Lung microvascular endothelial cell (primary cell): ENCODE measurements at places on chromosomes 11 and 22. TPM values are rescaled to one million over a fixed set of nuclear protein-coding genes. Genes with fewer than 3 reads are reported as not detected.
A peak's percentile ranks its signal among the peaks of the same experiment; 100 is the strongest.

MS4A6A gene
- 0.22 TPM in 1 of 2 replicates, not detected in the other for total RNA-seq

PSMA1 gene
- 130 and 168 TPM in 2 replicates for total RNA-seq

GPHA2 gene
- not detected in 2 replicates for total RNA-seq

SDHD gene
- total RNA-seq = 158 and 170 TPM in 2 replicates

DNA sequence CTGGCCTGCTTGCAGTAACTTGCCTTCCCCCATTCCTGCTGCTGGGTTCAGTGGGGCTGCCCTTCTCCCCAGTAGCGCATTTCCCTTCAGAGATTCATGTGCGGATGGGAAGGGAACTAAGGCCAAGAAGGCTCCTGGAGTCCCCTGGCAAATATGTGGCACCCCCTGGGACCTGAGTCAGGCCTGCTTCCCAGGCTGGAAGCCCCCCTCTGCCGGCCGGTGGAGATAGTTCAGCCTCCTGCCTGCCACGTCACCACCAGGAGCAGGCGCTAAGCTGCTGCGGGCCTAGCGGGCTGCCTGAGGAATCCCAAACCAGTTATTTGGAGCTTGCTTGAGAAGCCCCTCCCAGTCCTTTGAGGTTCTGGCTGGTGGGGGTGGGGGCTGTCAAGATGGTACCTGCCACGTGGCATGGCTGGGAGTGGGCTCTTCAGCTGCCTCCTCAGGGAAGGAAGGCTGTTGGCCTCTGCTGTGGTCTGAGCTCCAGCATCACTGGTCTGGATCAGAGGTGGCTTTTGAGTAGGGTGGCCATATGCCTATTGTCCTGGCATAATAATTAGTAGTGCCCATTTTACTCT lies 2.0 kb downstream of the SERPINH1 start:
- DNase-seq = peak; percentile 87

GRCh38 chr11:69511358-69512055 lies 30.0 kb downstream of the LINC01488 start:
- DNase-seq = peak; percentile 42

DNA sequence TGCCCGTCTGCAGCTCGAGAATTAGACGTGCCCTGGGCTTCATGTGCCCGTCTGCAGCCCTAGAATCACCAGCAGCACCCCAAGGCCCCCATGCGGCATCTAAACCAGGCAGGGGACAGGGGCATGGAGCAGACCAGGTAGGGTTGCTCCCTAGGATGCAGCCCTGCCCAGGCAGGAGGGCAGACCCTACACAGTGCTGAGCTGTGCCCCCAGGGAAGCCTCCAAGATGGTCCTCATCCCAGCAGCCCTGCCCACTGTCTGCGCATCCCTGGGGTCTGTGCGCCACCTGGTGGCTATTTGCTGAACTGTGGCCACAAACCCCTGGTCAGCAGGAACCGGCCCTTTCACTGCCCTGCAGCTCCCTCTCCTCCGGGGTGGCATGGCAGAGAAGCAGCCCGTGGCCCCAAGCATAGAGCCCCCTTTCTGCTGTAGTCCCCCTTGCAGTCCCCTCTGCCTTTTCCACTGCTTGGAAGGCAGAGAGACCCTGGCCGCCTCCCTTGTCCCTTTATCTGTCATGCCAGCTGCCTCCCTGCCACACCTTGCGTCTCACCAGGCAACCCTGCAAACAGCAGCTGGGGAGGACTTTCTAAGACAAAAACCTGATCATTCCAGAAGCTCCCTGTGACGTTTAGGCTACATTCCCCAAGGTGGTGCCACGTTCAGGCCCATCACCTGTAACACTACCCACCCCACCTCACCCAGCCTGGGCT lies 86.6 kb downstream of the KCNQ1 start:
- DNase-seq = peak; percentile 57

GRCh38 chr11:126723665-126724045 lies 276.9 kb downstream of the KIRREL3 start:
- no peak for DNase-seq

- peak; percentile 68 for DNase-seq
Observed at GRCh38 chr11:5476186-5476819, 12.2 kb upstream of the OR52D1 start.

DNA sequence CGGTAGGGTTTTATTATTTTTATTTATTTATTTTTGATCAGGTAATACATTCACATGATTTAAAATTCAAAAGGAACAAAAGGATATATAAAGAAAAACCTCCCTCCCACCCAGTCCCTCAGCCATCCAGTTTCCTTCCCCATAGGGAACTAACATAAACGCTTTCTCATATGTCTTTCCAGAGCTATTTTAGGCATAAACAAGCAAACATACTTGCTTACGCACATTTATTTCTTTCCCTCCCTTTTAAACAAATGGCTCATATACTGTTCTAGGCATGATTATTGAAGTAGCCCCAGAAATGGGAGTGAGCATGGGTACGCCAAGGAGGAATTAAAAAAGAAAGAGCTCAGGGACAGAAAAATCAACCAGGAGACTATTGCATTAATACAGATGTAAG lies 63.7 kb downstream of the LIF start:
- no peak for DNase-seq

DNA sequence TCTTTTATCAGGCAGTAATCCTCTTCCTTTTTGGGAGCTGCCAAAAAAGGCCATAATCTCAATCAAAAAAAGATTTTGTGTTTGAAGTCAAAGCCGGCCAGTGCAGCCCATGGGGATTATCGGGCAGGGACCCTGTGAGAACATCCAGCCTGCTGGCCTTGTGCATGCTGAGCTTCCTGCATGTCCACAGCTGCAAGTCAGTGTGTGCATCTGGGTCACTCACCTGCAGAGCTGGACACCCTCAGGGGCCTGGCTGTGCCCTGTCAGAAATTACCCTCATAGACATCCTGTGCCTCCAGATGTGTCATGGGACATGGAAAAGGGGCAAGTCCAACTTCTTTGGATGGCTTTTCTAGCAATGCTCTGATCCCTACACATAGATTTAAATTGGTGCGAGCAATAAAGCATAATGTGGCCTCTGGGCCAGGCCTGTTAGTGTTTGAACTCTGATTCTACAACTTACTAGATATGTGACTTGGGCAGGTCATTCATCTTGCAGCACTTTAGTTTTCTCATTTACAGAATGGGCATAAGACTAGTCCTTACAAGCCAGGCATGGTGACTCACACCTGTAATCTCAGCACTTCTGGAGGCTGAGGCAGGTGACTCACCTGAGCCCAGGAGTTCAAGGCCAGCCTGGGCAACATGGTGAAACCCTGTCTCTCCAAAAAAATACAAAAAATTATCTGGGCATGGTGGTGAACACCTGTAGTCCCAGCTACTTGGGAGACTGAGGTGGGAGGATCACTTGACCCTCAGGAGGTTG lies 81.6 kb upstream of the LARGE1 start:
- no peak for DNase-seq

DNA sequence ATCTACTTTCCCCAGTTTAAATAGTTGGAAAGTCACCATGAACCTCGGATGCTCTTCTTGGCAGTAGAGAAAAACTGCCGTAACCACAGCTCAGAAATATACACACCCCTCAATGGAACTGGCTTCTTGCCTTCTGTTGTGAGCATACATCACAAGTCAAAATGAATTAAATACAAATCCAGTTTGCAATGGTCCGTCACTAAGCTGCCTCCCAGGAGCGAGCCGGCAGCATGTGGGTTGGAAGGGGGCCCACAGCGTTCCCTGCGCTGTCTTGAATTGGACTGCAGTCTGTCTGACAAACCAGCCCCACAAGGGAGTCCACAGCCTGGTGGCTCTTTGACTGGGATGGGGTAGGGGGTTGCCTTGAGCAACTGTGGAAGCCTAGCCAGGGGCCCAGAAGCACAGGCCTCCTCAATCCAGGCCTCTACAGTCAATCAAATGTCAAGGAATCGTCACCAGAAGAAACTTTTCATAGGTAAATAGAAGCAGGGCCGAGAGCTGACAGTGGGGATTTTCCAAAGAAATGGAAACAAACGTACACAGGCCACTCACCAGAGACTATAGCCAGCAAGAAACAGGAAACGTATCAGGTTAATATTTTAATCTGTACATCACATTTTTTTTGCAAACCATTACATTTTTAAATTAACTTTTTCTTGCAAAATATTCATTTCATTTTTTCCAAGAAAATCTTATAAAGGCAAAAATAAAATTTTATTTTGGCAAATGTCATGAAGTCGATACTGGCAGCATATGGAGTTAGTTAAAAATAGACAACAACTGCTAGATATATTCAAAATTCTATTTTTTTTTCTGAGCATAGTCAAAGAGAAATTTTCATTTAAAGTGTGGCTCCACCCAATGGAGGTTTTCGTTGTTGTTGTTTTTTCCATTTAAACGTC lies 38.5 kb downstream of the C11orf58 start:
- DNase-seq = no peak

GRCh38 chr11:78217650-78218541 lies 29.2 kb downstream of the USP35 start:
- no peak for DNase-seq

- DNase-seq = no peak
Observed at GRCh38 chr11:17350455-17351171, 987 bp upstream of the NCR3LG1 start.

DNA sequence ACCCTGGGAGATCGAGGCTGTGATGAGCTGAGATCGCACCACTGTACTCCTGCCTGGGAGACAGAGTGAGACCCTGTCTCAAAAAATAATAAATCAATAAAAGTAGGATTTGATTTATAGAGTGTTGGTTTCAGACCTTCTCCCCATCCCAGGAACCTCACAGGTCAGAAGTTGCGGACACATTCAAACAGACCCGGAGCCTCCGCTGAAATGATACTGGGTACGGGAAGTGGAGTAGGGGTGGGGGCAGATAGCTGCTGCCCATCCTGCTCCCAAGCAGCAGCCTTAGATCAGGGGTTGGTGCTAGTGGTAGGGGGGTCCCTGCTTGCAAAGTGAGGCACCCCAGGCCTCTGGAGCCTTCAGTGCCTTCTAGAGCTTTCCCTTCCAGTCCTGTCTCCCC lies 7.8 kb downstream of the PRDM11 start:
- DNase-seq = no peak

DNA sequence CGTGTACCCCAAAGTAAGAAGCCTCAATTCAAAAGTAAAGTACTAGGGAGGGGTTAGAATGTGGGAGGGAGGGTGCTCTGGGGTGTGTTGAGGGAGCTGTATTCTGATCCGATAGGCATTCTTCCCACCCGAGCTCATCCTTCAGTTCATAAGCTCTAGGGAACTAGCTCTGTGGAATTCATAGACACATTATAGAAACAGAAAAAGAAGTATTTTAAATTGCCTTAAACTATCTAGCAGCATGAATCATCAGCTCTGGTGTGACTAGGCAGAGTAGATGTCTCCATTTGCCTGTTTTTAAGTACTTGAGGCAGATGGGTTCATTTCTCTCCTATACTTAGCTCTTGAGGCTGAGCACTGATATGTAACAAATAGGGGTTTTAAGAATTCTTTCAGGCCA lies 7.3 kb upstream of the SGSM3 start:
- DNase-seq = no peak

GRCh38 chr11:92123540-92123939 lies 101.1 kb upstream of the FAT3 start:
- DNase-seq = no peak

- no peak for DNase-seq
Observed at GRCh38 chr11:13376838-13377237, 86.2 kb downstream of the BTBD10 start.

- no peak for DNase-seq
Observed at GRCh38 chr11:115420505-115420904, 83.7 kb downstream of the CADM1 start.

- no peak for DNase-seq
Observed at GRCh38 chr11:125398994-125399640, 96.9 kb downstream of the FEZ1 start.

DNA sequence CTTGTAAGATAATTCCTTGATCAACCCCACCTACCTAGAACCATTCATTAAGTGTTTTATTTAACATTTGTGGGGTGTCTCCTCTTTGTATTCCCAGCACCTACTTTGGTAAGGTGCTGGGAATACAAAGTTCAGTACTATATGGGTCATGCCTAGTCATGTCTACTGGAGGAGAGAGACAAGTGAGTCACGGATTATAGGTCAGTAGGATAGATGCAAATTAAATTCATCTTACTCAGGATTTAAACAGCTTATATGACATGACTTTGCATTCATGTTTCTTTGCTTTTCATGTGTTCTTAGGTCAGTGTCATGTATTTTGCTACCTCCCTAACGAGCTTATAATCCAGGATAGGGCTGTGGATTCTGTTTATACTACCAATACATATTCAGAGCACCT lies 3.4 kb upstream of the FADS1 start:
- peak; percentile 57 for DNase-seq
